ENCODE measurements at places on chromosomes 6 and 20. TPM values are rescaled to one million over a fixed set of nuclear protein-coding genes. Genes with fewer than 3 reads are reported as not detected.

MTFR2 gene
- total RNA-seq = 1.3 TPM

JARID2 gene
- total RNA-seq = 16.5 TPM

FAM162B gene
- 4.1 TPM for total RNA-seq

DEFB128 gene
- not detected for total RNA-seq

IPCEF1 gene
- total RNA-seq = 3.6 TPM

ZSCAN12 gene
- 10.5 TPM for total RNA-seq

TRPC4AP gene
- 83.3 TPM for total RNA-seq

CRISP3 gene
- total RNA-seq = 0.81 TPM

CEP162 gene
- 10.2 TPM for total RNA-seq

PBOV1 gene
- total RNA-seq = not detected

PSORS1C1 gene
- 5.0 TPM for total RNA-seq

GJA10 gene
- total RNA-seq = not detected

KCNK16 gene
- total RNA-seq = not detected

POU5F1 gene
- 13.6 TPM for total RNA-seq

GOPC gene
- 25.1 TPM for total RNA-seq

LAMA2 gene
- 81.2 TPM for total RNA-seq

PPP1R14C gene
- total RNA-seq = 16.9 TPM

ANKRD66 gene
- not detected for total RNA-seq

OR12D3 gene
- not detected for total RNA-seq

TUBB2A gene
- total RNA-seq = 27.9 TPM

All from upper lobe of left lung (tissue), 6 donors.